GM18507 (cell line): ENCODE measurements at places on chromosomes 2 and 18.

GRCh38 chr2:29123617-29124349 lies 8.6 kb downstream of the CLIP4 start:
- no peak for DNase-seq

- DNase-seq = no peak
Observed at GRCh38 chr2:14941151-14941631, 308.7 kb downstream of the LRATD1 start.

DNA sequence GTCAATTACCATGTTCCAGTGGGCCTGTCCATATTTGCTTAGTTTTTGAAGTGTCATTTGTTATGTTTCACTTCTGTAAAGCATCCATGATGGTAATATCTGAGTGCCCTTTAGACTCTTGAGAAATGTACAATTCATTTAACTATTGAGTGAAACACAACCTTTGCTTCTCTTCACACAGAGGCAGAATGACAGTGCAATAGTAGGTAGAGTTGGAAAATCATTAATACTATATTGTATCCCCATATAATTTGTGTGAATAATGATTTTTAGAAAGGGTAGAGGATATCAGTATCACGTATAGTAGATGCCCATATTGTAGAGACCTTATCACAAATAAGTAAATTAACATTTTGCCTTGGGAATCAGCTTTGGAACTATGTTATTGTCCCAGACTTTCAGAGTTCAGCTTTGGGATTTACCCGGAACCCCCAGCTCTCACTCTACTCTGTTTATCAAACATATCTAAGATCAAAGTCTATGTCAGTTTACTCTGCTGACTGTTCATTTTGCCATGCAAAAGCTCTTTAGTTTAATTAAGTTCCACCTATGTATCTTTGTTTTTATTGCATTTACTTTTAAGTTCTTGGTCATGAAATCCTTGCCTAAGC lies 172.7 kb upstream of the NOL4 start:
- no peak for DNase-seq

GRCh38 chr18:78947291-78947690 lies 32.3 kb upstream of the SALL3 start:
- no peak for DNase-seq

DNA sequence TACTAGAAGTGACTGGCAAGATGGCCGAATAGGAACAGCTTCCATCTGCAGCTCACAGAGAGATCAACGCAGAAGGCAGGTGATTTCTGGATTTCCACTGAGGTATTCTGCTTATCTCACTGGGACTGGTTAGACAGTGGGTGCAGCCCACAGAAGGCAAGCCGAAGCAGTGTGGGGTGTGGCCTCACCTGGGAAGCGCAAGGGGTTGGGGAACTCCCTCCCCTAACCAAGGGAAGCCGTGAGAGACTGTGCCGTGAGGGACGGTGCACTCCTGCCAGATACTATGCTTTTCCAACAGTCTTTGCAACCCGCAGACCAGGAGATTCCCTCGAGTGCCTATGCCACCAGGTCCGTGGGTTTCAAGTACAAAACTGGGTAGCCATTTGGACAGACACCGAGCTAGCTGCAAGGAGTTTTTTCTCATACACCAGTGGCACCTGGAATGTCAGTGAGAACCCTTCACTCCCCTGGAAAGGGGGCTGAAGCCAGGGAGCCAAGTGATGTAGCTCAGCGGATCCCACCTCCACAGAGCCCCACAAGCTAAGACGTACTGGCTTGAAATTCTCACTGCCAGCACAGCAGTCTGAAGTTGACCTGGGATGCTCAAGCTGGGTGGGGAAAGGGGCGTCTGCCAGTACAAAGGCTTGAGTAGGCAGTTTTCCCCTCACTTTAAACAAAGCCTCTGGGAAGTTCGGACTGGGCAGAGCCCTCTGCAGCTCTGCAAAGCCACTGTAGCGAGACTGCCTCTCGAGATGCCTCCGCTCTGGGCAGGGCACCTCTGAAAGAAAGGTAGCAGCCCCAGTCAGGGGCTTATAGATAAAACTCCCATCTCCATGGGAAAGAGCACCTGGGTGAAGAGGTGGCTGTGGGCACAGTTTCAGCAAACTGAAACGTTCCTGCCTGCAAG lies 40.1 kb downstream of the PLEK start:
- no peak for DNase-seq

DNA sequence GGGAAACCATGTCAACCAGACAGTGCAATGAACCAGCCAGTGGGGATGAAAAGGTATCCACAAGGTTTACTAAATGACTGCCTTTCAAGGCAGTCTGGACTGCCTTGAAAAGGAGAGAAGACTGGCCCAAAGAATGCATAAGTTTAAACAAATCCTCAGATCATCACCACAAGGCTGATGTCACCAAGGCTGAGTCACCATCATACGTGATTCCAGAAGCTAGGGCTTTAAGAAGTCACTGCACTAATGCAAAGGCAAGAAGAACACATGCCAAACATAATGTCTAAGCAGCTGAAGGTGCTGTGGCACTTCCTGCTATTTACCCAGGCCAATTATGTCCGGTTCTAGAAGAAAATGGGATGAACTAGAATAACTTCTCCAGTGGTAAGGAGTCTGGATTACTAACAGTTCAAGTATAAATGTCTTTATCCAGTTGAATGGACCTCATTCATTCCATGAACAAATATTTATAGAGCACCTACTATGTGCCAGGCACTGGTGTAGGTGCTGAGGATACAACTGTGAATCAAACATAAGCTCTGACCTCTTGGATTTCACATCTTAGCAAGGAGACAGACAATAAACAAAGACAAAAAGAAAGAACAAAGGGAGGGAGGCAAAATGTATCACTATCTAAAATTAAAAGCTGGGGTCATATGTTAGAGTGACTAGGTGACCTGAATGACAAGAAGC lies 37.6 kb upstream of the ONECUT2 start:
- no peak for DNase-seq

GRCh38 chr2:161327582-161327981 lies 19.4 kb downstream of the PSMD14 start:
- DNase-seq = no peak

GRCh38 chr2:4931721-4932365 lies 760.3 kb upstream of the SOX11 start:
- DNase-seq = no peak

GRCh38 chr18:69948919-69949537 lies 1.4 kb upstream of the CD226 start:
- DNase-seq = no peak

DNA sequence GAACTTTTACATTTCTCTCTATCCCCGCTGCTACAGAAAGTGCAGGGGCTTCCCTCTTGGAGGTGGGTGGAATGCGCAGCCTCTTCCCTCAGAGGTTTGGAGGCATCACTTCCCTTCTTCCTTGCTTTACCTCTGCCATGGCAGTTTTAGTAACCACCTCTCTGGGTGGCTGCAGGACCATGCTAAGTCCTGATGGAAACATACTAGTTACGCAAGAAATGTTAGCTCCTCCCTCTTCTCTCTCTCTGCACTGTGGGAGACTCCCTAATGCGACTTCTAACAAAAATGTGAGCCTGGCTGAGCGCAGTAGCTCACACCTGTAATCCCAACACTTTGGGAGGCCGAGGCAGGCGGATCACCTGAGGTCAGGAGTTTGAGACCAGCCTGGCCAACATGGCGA lies 116.8 kb upstream of the RAB6C start:
- DNase-seq = no peak

- no peak for DNase-seq
Observed at GRCh38 chr2:236366397-236366796, 102.2 kb upstream of the ASB18 start.

GRCh38 chr2:36737131-36737750 lies 40.7 kb downstream of the VIT start:
- DNase-seq = no peak

DNA sequence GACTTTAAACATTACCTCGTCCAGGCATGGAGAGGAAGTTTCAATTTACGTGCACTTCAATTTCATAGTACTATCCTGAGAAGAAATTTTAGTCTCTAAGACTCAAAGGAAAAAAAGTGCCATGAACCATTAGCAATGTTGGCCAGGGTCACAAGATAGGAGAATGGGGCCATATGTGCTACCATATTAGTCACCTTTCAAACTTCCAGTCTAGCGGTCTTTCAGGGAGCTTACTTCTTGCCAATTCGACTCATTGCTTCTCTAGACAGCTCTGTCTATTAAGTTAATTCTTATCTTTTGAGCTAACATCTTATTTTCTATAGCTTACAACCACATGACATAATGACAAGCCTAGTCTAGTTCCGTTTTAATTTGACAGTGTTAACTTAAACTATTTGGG lies 129.1 kb downstream of the ANKRD44 start:
- DNase-seq = no peak

DNA sequence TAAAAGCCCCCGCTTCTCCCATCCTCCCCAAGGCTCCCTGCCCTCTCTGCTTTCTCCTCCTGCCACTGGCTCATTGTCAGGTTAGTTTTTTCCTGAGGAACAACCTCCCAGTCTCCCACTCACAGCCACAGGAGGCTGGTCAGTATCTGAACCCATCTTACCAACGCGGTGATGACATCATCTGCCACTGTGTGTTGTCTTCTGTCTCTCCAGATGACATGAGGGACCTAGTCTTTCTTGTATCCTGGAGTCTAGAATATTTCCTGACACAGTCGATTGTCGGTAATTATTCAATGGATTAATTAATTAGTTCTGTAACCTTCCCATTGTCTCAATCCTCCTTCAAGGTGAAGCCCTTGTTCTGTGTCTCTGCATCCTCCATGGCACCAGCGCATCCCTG lies 290.2 kb downstream of the GALR1 start:
- DNase-seq = no peak

DNA sequence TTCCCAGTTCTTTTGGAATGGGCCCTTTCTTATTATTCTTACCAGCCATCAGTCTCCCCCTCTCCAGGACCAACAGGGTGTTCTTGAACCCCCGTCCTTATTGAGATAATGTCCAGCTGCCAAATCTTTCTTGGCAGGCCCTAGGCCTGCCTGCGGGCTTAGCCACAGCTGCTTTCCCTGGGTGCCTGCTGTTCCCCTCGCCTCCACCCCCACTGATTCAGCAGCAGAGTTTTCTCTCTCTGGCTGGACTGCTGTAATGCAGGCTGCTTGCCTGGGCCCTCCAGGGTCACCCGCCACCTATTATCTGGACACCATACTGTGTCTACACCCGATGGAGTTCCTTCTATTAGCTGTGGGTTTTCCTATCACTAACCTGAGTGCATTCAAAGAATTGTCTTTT lies 395.4 kb upstream of the ATP5MC3 start:
- DNase-seq = no peak

DNA sequence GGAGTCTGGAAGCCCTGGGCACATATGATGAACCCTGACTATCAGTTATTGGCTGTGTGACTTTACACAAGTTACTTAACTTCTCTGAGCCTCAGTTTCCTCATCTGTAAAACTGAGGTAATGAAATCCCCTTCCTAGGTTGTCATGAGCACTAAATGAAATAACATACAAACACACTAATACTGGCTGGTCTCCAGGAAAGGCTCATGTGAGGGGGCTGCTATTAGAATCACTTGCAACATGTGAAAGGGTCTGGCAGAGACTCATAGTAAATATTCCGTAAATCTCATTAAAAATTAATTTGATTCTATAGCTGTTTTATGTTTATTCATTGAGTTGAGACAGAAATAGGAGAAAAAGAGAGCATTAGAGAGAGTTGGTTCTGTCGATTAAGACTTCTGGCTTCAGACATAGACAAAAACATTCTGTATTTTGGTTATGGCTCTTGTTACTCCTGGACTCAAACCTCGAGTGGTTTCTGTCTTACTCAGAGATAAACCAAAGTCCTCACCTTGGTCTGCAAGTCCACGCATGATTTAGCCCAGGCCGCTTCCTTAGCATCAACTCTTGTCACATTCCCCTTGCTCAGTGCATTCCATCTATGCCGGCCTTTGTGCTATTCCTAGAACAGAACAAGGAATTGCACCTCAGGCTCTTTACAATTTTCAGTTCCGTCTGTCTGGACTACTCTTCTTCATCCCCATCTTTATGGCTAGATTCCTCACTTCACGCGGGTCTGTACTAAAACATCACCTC lies 139.1 kb downstream of the NXPH2 start:
- DNase-seq = no peak
